ENCODE measurements at places on chromosomes 3 and 15.

- DNase-seq, result peak; percentile 8
Measured at GRCh38 chr3:69410301-69410700, 24.4 kb upstream of the FRMD4B start.

GRCh38 chr15:95086531-95087252 is 855.3 kb downstream of the MCTP2 start:
- no peak for DNase-seq

- DNase-seq, result no peak
Measured at GRCh38 chr15:59437142-59437816, 707 bp upstream of the FAM81A start.

DNA sequence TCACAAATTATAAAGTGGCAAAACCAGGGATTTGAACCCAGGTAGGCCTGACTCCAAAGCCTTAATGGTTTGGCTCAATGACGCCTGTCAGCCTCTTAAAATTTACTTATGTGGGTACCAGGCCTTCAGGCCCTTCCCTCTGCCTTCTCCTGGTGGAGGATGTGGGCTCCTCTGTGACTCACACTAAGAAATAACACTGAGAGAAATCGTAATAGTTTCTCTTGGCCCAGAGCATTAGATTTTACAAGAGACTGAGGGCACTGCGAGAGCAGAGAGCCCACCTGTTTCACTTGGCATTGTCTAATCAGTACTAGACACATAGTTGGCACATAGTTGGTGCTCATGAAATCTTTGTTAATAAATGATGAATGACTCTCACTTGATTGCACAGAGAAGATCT is 505.2 kb downstream of the SHQ1 start:
- DNase-seq, result no peak

DNA sequence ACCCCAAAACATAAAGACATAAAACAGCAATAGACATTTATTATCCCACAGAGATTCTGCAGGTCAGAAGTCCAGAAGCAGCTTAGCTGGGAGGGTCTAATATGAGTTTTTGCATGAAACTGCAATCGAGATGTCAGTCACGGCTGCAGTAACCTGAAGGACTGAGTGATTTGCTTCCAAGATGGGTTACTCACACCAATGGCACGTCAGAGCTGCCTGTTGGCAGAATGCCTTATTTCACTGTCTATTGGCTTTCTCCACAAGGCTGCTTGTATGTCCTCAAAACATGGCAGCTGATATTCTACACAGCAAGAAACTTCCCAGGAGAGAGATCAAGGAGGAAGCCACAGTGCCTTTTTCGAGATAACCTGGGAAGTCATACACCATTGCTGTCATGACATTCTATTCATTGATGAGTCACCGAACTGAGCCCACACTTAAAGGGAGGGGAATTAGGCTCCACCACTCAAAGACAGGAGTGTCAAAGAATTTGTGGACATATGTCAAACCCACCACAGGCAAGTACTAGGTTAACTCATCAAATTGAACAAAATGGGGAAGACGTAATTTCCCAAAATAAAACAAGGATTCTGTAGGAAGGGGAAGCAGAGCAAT is 122.2 kb downstream of the SYNPR start:
- DNase-seq, result no peak

- no peak for DNase-seq
Measured at GRCh38 chr3:133278260-133279043, 121.4 kb upstream of the BFSP2 start.

DNA sequence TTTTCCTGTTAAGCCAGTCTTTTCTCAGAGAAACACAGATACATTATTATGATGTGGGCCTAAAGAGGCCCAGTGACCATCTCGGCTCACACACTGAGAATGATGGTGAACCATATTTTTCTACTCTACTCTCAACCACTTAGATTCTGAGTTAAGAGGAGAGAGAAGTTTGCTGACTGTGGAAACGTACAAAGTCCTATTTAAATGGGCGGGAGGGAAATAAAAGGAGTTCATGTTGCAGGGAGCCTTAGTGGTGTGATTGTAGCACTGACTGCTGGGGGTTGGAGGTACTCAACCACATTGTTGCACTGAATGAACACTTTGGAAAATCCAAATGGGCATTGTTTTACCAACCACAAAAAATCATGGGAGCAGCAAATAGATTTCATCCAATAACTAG is 51.0 kb downstream of the ATP8B4 start:
- DNase-seq, result no peak

GRCh38 chr3:106049821-106050220 is 181.0 kb upstream of the CBLB start:
- no peak for DNase-seq

- no peak for DNase-seq
Measured at GRCh38 chr15:29978411-29979382, 104.1 kb upstream of the GOLGA8J start.

DNA sequence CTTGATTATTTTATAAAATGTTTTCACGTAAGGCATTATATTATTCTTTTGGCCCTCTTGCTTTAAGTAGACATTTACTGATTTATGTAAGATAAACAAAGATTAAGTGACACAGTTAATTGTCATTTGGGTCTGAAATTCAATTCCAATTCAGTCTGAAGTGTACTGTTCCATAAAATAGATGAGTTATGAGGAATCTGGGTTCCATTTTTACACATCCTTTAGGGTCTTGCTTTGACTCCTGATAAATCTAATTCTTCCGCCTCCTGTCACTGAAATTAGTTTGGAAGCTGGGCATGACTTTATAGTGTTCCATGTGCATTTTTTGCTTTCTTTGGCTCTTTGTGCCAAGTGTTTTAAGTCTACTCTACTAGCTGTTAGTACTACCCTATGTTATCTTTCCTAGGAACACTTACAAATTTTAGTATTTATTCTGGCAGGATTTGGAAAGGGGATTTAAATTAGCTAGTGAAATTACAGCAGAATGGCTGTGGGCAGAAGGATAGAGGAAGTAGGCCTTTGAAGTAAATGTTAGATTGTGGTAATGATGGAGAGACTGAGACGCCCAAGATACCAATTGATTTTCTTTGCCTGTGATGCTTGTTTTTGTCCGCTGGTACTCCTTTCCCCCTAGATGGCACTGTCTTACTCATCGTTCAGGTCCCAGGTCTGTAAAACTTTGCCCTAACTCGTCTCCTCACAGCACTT is 14.3 kb downstream of the ARL8B start:
- no peak for DNase-seq

- DNase-seq, result no peak
Measured at GRCh38 chr3:139281522-139282196, 62.2 kb upstream of the MRPS22 start.

DNA sequence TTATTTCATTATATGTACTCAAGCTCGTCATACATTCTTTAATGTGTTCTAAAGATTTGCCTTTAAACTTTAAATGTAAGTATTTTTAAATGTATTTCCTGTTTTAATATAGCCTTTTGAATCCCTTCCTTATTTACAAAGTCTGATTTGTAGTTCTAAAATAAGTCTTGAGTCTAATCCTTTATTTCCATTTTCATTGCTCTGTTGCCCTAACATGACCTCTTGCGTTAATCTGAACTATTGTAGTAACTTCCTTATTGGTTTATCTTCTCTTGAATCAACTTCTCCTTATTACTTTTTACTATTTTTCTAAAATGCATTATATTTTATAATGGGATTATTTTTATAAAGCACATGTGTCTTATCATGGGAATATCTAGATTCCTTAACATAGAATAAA is 24.0 kb downstream of the KNL1 start:
- no peak for DNase-seq

- no peak for DNase-seq
Measured at GRCh38 chr3:54312156-54312899, 190.0 kb downstream of the CACNA2D3 start.

DNA sequence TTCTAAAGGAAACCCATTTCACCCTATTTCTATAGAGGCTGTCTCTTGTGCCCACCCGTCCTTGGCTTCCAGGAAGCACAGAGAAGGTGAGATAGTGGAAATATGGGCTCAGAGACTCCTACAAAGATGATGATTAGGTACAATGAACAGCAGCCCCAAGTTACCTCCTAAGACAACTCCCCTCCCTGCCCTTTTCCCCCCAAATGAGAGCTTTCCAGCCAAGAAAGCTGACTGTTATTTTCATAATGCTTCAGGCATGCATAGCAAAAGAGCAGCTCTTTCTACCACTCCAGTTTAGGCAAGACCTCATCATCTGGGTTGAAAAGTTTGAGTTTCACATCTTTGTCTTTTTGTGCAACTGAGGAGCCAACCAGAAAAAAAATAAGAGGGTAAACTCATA is 248.8 kb upstream of the ADAMTS9 start:
- no peak for DNase-seq

- no peak for DNase-seq
Measured at GRCh38 chr3:127628788-127629466, at the start of gene PODXL2. PODXL2 (plus strand) TSS chr3:127629185; CDS start chr3:127629220, 35 bp downstream.

- DNase-seq, result no peak
Measured at GRCh38 chr3:4763604-4764247, 215.5 kb upstream of the BHLHE40 start.

DNA sequence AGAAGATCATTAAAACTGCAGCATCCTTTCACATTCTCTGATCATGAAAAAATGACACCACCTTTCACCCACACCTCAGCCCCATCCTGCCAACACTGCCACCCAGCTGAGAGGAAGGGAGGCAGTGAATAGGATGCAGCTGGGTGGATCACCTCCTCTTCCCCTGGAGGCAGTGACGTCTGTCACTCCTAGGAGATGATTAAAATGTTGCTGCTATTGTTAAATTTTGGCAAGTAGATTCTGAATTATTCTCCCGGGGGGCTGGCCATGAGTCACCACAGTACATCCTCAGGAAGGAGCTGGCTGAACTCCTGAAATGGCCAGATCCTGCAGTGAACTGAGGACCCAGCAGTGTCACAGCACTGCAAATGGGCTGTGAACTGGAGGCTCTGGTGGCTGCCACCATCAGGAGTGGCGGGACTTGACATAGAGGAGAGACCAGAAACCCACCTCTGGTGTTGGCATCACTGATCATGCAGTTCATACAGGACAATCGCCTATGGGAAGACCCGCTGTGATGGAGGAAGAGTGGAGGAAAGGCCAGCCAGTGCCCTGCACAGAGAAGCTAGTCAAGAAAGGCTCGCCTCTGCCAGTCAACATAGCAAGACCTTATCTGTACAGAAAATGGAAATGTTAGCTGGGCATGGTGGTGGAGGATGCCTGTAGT is 199.1 kb downstream of the FAM43A start:
- no peak for DNase-seq

- DNase-seq, result no peak
Measured at GRCh38 chr3:30576946-30577345, 29.5 kb upstream of the TGFBR2 start.

GRCh38 chr15:100913961-100914360 is 5.2 kb upstream of the LRRK1 start:
- DNase-seq, result no peak

DNA sequence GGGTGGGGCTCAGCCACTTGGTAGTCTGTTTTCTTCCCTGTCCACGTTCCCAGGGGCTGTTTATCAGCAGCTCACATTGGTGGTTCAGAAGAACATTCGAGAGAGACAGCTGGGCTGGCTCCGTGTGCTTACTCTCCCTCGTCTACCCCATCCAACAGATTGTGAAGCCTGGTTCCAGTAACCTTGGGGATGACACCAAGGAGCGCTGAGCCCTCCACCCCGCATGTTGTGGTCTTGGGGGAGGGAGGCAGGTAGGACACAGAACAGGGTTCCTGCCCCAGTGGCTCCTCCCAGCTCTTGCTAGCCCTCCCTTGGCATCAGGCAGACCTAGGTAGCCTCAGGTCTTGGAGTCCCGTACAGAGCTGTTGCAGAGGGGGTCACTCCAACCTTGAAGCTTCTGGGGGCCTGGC is 33.1 kb downstream of the KLF13 start:
- DNase-seq, result no peak

DNA sequence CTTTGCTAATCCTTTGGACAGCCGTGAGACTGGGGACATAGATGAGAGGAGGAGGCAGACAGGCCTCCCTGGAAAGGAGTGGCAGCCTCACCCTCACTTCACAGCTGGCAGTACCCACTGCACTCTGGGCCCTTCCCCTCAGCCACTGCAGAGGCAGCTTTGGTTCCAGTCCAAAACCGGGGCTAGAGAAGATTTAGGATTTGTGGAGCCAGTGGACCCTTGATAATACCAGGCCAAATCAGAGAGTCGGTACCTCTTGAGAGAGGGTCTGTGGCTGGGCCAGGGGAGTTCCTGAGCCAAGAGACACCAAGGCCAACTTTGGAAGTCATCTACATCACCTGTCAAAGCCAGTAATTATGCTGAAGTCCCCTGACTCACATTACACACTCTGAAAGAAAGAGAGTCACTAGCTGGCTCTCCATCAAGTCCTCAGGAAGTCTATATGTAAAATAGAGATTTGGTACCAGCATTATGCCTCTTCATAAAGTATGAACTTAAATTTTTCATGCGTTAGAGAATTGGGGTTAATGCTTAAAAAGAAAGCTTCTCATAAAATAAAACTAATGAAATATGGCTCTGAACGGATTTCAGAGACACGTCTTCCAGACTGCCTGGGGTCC is 244.1 kb upstream of the SEMA6D start:
- no peak for DNase-seq

DNA sequence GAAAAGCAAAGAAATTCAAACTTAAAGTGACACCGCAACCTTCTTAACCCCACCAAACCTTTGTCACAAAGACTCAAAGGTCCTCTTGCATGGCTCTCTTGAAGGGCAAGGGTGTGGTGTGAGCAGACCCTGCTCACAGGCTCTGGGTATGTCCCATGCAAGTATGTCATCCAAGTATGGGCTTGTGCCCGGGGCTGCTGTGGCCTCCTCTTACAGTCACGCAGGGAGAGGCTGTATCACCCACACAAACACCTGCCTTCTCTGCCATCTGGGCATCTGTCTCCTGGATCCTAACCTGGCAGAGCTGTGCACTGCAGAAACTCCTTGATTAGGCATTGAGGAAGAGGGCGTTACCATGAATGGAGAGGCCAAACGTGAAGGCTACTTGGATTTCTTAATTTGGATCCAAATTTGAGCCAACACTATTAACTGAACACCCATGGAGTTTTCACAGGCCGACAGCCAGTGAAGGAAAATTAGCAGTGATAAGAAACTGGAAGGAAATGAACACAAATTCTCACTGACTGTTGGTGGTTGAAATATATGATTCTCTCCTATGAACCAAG is 146.6 kb downstream of the DUT start:
- no peak for DNase-seq

DNA sequence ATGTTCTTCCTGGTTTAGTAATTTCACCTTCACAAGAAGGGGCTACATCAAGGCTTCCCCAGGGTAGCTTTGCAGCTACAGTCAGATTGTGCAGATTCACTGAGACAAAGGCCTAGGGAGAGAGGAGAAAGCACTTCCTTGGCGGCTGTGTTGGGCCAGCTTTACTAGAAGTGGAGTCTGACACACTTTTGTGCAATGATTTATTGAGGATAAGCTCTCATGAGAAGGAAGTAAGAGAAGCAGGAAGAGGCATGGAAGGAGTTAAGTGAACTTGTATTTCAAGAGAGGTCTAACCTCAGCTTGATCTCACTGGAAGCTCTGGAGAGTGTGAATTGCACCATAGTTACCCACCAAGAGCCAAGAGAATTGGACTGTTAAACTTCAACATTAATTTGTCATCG is 78.9 kb downstream of the TGFBR2 start:
- no peak for DNase-seq

GRCh38 chr15:78007211-78007931 is 70.1 kb downstream of the TBC1D2B start:
- DNase-seq, result no peak

- DNase-seq, result no peak
Measured at GRCh38 chr3:100041328-100041749, 73.0 kb downstream of the FILIP1L start.

- no peak for DNase-seq
Measured at GRCh38 chr3:101223016-101223415, 97.4 kb downstream of the IMPG2 start.

Data from NCI-H2029 treated with DMSO at 0.1 percent for 48 hours (cell line).